ENCODE measurements at places on chromosomes 2 and 18.

DNA sequence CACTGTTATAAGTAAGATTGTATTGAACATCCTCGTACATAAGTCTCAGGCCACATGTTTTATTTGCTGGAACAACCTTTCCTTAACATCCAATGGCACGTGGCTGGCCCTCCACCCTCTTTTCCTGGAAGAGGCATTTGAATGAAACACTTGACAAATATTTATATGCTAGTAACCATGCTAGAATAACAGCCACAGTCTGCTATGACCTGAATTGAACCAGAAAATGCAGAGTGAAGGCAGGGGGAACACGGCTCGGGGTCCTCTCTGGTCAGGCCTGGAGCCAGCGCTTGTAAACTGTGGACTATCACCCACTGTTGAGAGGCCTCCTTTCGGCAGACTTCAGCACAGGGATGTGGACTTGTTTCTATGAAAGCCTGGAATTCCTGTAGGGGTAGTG, 198.2 kb upstream of the COPS8 start:
- DNase-seq, result no peak

GRCh38 chr18:79586436-79587225, 93.0 kb upstream of the CTDP1 start:
- no peak for DNase-seq

DNA sequence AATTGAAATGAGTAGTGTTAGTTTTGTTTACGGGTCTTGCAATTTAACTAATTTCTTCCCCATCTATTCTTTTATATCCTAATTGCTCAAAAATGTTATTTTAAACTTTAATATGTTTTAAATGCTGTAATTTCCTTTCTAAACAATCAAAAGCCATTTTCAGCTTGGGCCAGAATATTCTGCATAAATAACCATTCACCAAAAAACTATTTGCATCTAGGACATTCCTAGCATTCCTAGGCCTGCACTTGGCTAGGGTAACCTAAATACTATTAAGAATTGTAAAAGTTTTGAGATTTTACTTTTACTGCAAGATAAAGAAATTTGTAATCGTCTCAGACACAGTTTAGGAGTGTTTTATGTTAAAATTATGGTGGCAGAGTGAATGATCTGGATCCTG, 7.8 kb upstream of the ETAA1 start:
- no peak for DNase-seq

DNA sequence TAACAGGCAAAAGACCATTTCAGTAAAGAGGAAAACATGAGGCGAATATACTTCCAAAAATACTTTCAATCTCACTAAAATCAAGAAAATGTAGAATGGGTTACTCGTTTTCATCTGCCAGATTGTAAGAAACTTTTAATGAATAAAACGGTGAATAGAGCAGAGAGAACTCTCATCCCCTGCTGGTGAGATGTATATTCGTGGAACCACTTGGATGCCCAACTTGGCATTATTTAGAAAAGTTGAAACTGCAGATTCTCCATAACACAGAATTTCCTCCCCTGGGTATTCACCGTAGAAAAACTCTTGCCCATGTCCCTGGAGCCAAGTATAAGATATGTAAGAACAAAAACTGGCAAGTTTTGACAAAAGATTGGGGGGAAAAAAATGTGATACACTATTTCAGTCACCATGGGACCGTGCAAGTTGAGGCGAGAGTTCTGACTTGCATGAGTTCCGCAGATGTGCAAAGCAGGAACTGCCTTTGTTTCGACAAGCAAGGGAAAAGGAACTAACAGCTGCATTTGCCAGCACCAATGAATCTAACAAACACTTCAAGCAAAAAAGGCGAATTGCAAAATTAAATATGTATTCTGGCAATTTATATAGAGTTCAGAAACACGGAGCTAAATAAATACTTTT, 14.8 kb downstream of the TIMM21 start:
- no peak for DNase-seq

- no peak for DNase-seq
Observed at GRCh38 chr18:77203071-77203470, 46.6 kb upstream of the GALR1 start.

GRCh38 chr18:52367953-52368742, 28.2 kb downstream of the DCC start:
- DNase-seq, result no peak

GRCh38 chr2:176490061-176490861, 221.0 kb downstream of the MTX2 start:
- DNase-seq, result no peak

DNA sequence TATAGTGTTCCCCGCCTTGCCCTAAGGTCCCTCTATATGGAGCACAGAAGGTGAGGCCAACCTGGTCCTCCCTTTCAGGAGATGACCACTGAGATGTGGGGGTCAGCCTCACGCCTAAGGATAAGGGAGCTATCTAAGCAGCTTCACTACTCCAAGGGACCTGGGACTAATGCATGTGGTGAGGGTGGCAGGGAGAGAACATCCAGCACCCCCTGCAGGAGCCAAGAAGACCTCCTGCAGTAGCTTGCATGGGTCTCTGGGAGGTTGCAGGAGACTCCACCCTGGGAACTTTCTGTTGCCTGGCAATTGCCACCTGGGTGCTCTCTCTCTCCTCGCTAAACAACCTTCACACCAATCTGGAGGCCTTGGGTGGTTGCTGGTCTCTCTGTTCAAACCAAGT, 93.0 kb upstream of the KLHL29 start:
- DNase-seq, result no peak

DNA sequence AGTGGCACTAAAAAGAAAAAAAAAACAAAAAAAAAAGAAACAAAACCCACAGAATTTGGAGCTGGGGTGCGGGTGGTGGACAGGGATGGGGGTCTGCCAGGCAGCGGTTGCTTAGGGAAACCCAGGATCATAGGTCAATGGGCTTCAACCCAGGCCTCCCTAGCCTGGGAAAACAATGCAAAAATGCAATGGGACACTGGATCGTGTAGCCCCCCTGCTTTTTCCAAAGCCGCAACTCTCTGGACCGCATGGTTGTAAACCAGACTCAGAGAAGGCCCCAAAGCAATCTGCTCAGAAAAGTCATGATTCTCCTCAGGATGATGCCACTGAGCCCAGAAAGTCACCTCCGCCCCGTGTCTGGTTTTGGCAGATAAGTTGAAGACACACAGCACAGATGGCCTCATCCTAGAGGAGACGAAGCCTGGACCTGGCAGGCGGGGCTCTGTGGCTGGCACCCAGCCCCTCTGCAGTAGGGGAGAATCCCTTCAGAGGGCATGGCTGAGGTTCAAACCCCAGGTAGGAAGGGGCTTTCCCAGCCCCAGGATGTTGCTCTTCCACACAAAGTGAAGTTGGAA, 5.1 kb downstream of the DLX2 start:
- DNase-seq, result no peak

DNA sequence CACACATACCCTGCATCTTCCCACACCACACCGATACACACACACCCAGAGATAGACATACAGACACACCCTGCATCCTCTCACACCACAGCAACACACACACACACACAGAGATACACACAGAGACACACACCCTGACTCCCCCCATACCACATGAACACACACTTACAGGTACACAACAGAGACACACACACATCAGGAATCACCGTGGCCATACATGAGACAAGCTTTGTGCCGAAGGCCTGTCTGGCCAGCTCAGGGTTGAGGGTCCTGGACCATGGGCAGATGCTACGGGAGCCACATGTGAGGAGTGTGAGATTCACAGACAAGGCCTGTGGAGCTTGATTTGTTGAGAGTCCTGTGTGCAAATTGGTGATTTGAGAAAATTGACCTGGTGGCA, 15.6 kb downstream of the IMPA2 start:
- no peak for DNase-seq

GRCh38 chr2:205895981-205896655, 189.9 kb downstream of the INO80D start:
- DNase-seq, result no peak

DNA sequence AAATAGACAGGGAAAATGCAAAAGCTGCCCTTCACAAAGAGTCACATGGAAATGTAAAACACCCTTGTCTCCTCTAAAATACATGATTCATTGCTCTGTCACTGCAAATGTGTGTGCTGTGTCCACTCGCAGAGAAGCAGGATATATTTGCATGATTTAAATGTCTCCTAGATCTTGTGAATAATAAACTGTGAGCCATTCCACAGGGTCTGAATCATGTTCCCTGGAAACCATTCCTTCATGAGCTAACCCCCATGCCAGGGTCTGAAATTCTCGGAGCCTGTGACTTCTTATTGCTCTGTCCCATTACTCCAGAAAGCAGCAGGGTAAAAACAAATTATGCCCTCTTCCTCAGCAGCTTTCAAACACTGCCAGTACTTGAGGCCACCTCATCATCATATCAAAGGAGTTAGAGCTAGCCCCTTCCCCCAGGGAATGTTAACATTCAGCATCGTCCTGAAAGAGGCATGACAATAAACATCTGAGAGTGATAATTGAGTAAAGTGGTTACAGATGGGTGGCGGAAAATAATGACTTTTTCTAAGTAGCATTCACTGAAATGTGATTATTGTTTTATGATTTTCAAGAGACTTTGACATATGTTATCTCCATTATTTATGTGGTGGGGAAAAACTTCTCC, 11.7 kb upstream of the CNGA3 start:
- no peak for DNase-seq

GRCh38 chr2:214995409-214995808, 143.0 kb downstream of the ABCA12 start:
- no peak for DNase-seq

DNA sequence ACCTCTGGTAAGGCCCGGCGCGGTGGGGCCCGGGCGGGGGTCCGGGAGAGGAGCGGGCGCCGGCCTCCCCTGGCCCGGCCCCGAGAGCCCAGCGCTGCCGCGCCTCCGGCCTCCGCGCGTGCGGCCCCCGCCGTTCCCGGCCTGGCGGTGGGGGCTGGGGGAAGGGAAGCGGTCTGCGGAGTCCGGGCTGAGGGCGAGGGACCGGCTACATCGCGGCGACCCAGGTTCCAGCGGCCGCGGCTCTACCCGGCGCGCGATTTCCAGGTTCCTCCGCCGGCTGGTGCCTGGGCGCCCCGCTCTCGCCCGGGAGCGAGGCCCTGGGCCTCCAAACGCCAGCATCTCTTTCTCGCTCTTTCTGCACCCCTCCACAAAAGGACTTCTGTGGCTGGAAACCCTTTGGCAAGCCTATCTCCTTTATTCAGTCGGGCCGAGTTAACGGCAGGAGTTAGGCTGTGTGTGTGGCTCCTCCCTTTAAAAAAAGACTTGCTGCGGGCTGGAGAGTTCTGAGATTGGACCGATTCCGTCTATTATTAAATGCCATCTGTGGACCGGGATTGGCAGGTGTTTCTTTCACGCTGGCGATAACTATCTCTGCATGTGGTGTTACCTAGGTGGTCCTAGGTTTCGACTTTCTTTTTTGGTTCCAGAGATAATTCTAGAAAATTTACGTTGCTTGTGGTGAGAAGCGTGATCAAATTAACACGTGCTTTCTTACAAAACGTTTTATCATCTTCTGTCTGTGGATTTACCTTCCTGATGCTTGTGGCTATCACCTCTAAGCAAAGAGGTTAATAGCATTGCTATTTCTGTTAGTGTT, 592 bp downstream of the ME2 start:
- DNase-seq, result peak; percentile 18

- DNase-seq, result peak; percentile 3
Observed at GRCh38 chr2:152335016-152335725, at the start of gene FMNL2. FMNL2 (plus strand) TSS chr2:152335174.

DNA sequence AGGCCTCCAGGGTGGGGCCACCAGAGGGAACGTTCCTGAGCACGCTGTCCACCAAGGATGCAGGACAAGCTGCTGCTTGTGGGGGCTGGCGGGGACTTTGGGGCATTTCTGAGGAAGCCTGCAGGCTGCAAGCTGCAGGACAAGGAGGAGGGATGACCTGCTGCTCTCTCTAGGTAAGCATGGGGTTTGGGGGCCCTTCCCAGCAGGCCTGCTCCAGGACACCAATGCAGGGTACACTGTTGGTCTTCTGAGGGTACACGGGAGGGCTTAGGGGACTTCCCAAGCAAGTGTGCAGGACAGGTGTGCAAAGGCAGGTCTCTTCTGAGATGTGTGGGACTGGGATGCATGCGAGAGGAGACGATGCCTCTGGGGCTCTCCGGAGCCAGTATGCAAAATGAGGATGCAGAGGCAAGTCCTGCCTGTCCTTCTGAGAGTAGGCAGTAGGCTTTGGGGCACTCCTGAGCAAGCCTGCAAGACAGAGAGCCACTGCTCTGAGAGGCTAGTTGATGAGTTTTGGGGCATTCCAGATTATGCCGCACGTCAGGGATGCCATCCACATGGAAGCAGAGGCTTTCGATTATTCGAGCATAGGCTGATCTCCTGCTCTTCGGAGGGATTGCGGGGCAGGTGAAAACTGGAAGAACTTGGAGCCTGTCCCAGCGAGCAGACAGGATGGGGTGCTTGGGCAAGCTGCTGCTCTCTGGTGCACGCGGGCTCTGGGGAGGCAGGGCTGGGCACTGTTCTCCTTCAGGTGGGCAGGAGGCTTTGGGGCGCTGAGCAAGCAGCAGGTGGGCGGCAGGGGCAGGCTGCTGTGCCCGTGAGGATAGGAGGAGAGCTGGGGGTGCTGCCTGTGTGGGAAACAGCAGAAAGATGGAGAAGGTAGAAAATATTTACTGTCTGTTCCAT, 44.6 kb downstream of the CNGA3 start:
- no peak for DNase-seq

- no peak for DNase-seq
Observed at GRCh38 chr2:55839182-55839819, 84.3 kb downstream of the EFEMP1 start.

GRCh38 chr2:226659410-226659809, 140.2 kb downstream of the IRS1 start:
- DNase-seq, result no peak

DNA sequence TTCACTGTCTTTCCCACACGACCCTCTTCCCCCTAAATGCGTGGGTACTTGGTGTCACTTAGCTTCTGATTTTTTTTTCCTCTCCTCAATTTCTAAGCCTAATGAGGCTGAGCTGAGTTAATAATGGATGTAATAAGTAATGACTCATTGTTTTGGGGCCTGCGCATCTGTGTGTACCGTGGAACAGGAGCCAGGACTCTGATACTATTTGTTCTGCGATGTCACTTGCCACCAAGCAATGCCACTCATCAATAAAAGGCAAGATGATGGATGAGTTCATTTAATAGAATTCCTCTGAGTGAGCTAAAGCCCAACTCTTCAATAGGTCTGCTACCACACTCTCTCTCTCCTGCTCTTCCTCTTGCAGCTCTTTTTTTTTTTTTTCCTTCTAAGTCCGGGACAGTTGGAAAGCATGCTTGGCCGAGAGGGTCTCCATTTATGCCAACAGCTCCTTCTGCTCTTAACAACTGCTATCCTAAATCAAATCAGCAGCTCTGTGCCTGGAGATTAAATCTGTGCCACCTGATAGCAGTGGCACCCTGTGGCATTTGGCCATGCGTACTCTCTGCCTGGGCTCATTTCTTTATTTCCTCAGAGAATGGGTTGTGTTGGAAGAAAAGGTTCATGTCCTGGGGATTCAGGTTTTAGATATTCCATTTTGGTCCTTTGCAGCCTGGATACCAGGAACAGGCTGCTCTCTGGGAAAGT, 1284.2 kb upstream of the PIK3C3 start:
- no peak for DNase-seq

All from stimulated activated CD4-positive, alpha-beta T cell treated with anti-CD3 and anti-CD28 coated beads, Interleukin-1b, Interleukin-23, amount 100 ng/mL, for 4 hours (primary cell).